Panc1 (cell line): ENCODE measurements at places on chromosomes 16 and 17.
A peak's percentile ranks its signal among the peaks of the same experiment; 100 is the strongest.

DNA sequence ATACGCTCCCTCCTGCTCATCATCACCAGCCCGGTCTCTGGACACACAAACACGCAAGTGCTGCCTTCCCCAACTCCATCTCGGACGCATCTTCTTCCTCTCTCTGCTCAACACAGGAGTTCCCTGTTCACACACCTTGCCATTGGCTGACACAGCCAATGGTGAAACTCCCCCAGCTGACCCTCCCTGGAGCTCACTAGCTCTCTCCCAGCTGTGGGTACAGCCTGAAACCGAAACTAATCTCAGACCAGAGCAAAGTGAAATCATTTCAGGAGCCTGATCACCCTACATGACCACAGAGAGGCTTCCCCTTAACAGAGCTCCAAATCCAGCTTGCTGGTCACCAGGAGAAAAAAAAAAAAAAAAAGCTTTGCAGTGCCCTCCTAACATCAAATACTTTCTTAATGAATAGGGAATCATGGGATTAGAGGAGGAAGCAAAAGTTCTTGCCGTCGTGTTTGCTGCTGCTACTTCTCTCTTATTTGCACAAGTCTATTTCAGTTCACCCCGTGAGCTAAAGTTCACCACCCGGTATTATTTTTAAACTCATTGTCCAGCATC, 8.3 kb downstream of the CUEDC1 start:
- DNase-seq, result no peak

DNA sequence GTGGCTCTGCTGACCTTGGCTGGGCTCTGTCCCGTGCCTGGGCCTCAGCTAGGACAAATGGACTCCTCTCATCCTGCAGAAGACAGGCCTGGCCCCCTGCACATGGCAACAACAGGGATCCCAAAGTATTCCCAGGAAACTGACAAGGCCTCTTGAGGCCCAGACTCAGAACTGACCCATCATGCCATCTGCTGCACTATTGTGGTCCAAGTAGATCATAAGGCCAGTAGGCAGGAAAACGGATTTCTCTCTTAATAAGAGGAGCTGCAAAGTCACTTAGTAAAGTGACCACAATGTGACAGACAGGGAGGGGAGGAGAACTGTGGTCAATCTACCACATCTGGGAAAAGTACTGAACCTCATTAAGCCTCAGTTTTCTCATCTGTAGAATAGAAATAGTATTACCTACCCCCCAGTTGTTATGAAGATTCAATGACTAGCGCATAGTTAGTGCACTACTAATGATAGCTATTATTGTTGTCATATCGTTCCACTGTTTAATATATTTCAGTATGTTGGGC, 62.1 kb upstream of the TNRC6A start:
- DNase-seq, result no peak

DNA sequence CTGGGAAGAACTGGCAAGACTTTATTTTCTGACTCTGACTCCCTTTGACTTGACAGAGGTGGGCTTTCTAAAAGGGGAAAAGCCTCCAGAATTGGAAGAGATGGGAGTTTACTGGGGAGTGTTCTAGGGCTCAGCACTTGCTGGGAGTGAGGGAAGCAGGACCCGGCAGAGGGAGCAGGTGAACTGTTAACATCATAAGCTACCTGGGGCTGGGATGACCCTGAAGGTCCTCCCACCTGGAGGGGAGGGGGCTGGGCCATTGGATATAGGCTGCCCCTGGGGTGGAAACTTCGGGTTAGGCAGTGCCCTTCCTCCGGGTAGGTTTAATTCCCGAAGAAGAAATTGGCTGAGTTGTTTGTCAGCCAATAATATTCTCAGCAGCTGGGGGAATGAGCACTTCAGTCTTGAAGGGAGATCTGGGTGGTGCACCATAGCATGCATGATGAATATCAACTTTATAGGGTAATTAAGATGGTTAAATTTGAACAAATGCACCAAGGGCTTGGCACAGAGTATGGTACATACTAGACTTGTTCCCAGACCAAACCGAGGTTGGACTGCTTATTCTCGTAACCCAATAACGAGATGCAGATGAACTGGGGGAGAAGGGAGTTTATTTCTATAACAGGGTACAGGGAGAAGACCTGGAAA, 337.0 kb downstream of the HAPSTR1 start:
- no peak for DNase-seq

GRCh38 chr17:35074711-35075707, 11.5 kb upstream of the RFFL start:
- no peak for DNase-seq

DNA sequence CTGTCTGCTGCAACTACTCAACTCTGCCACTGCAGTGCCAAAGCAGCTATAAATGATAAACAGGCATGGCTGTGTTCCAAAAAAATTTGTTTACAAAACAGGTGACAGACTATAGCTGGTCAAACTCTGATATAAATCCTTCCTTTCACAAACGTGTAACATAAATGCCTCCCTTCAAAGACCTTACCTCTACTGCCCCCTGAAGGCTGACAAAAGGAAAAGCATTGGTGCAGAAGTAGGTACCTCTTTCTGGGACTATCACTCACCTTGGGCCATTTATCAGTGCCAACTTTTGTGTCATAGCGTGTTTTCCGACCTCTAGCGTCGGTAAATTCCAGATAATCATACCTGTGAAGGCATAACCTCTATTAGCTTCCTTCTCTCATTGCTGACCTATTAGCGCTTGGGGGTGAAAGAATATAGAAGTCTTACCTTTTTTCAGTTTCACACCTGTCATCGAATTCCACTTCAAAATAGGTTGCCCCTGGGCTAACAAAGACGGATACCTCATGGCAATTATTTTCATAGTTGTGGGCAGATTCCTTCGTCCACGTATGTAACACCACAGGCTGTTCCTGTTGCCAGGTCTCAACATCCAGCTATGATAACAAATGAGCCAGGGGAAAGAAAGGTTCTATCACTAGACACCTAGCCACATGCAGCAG, 67.9 kb downstream of the ZZEF1 start:
- DNase-seq, result peak; percentile 33

DNA sequence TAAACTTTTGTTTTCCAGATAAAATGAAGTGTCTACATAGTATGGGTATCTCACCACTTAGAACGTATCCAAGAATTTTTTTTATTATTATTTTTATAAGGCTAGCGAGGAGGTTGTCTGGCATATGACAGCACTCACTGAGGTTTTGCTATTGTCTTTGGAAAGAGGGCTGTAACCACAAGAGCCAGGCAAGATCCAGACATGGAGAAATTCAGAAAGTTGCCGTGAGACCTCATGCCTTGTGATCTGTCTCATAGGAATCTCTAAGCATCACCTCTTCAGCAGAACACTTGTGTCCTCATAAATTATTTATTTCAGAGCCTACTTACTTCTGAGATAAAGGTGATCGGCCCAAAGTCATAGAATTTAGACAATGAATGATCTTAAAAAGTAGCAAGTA, 410.8 kb downstream of the CDH11 start:
- DNase-seq, result no peak

GRCh38 chr17:34822007-34822739, 139.1 kb downstream of the CCT6B start:
- DNase-seq, result no peak

GRCh38 chr17:43655693-43656255, 5.9 kb downstream of the MEOX1 start:
- no peak for DNase-seq

DNA sequence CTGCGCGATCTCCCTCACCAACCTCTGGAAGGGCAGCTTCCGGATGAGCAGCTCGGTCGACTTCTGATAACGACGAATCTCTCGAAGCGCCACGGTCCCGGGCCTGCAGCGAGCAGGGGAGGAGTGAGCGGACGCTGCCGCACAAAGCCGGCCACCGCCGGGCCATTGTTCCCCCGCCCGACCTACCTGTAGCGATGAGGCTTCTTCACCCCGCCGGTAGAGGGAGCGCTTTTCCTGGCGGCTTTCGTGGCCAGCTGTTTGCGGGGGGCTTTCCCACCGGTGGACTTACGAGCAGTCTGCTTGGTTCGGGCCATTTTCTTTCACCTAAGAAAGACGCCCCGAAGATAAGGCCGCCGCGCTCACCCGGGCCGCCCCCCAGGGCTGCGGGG, 5.8 kb upstream of the UNK start:
- no peak for DNase-seq

DNA sequence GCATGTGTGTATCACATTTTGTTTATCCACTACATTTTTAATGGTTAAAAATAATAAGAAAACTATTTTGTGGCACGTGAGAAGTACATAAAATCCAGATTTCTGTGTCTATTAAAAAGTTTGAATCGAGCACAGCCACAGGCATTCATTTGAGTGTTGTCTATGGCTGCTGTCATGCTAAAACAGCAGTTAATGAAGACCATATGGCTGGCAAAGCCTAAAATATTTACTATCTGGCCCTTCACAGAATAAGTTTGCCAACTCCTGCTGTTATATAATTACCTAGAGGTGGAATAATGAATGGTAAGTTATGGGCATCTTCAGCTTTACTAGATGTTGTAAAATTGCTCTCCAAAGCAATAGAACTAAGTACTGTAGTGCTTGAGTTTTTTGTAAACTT, 30.5 kb downstream of the TMEM98 start:
- DNase-seq, result no peak

- DNase-seq, result no peak
Measured at GRCh38 chr17:44424828-44425461, 35.5 kb upstream of the ITGA2B start.
